Dorsolateral prefrontal cortex (tissue), 122 donors: ENCODE measurements at places on chromosomes 13 and 19.

GRCh38 chr13:74597526-74597925 is 463.3 kb upstream of the KLF12 start:
- DNase-seq = no peak

DNA sequence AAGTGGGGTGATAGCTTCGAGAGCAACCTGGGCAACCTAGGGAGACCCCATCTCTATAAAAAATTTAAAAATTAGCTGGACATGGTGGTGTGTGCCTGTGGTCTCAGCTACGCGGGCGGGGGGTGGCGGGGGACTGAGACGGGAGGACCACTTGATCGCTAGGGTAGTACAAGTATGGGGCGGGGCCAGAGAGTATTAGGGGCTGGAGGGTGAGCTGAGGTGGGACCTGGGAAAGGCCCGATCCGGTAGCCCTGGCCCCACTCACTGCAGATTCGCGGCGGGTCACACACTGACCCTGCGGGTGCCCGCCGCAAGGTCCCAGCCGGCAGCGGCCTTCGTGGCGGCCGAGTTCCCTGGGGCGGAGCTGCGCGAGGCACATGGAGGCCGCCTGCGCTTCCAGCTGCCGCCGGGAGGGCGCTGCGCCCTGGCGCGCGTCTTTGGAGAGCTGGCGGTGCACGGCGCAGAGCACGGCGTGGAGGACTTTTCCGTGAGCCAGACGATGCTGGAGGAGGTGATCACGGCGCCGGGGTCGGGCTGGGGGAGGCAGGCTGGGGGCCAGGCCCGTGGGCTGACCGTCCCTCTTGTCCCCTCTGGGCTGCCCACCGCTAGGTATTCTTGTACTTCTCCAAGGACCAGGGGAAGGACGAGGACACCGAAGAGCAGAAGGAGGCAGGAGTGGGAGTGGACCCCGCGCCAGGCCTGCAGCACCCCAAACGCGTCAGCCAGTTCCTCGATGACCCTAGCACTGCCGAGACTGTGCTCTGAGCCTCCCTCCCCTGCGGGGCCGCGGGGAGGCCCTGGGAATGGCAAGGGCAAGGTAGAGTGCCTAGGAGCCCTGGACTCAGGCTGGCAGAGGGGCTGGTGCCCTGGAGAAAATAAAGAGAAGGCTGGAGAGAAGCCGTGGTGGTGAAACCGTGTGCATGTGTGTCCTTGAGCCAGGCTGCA is 2.0 kb upstream of the ARHGAP45 start:
- DNase-seq = no peak

- no peak for DNase-seq
Observed at GRCh38 chr13:48436661-48437288, 23.9 kb upstream of the LPAR6 start.

GRCh38 chr13:92259523-92259922 is 861.1 kb downstream of the GPC5 start:
- DNase-seq = no peak

GRCh38 chr13:99157046-99157445 is 43.6 kb upstream of the UBAC2 start:
- DNase-seq = no peak

DNA sequence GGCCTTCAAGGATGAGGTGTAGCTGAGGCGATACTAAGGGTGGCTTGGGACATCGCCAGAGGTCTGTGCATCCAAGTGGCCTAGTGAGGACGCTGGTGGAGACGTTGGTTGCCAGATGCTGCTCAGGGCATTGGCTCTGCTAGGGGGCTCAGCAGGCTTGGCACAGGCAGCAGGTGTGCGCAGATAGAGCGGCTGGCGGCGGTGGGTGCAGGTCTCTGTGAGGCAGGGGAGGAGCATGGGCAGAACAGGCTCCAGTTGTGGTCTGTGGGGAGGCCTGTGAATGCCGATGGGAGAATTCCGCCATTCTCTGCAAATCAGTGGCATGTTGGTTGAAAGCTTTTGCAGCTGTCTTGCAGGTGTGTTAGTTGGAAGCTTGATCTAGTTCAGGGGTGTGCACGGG is 21.2 kb downstream of the PRAM1 start:
- no peak for DNase-seq

DNA sequence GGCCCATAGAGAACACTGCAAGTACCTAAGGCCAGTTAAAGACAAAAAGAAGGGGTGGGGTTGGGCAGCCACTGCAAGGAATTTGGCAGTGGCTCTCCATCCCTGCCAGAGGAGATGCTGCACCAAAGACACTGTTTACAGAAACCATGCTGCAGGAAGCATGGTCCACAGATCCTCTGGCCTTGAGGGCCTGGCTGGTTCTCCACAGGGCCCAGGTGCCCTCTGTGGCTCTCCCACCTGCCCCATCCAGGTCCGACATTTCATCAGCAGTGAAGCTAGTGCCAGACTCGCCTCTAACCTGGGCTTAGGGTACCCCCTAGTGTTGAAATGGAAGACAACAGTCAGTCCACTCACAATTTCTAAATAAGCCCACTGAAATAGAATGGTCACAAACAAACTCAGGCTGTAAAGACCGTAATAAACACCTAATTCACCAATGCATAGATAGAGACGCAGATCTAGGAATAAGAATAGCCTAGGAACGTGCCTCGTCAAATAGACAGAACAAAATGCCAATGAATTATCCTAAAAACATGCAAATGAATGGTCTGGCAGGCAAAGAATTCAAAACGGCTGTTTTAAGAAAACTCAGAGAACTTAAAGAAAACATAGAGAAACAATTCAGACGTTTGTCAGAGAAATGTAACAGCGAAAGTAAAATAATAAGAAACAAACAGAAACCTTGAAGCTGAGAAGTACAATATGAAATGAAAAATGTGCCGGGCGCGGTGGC is 23.3 kb downstream of the LYPD4 start:
- DNase-seq = peak; percentile 16

GRCh38 chr19:31378404-31378803 is 29.2 kb upstream of the TSHZ3 start:
- DNase-seq = no peak

- DNase-seq = no peak
Observed at GRCh38 chr19:33000910-33001309, 28.9 kb downstream of the FAAP24 start.

GRCh38 chr13:37656247-37656940 is 57.8 kb upstream of the POSTN start:
- no peak for DNase-seq

DNA sequence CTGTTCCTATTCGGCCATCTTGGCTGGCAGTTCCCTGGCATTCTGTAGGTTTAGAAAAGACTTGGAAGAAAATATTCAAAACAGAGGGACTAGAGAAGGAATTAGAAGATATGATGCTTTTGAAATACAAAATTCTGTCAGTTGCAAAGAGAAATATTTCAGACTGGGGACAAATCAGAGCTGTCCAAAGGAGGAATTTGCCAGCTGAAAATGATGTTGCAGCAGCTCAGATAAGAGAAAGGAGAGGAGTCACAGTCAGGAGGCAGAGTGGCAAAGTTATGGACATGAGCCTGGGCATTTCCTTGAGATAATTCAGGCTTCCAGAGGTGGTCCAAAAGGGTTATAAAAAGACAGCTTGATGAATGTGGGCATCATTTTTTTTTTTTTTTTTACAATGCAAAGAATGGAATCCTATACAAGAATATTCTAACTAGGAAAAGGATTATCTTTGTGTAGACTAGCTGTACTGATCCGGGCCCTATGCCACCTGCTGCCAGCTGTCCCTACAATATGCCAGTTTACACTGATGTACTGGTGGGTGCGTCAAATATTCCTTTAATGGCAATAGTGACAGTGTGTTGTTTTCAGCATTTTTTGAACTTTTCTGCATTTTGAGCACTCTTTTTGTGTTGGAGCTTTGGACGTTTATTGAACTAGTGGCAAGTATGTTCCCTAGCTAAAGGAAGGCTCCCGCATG is 31.8 kb upstream of the CBY2 start:
- DNase-seq = no peak

DNA sequence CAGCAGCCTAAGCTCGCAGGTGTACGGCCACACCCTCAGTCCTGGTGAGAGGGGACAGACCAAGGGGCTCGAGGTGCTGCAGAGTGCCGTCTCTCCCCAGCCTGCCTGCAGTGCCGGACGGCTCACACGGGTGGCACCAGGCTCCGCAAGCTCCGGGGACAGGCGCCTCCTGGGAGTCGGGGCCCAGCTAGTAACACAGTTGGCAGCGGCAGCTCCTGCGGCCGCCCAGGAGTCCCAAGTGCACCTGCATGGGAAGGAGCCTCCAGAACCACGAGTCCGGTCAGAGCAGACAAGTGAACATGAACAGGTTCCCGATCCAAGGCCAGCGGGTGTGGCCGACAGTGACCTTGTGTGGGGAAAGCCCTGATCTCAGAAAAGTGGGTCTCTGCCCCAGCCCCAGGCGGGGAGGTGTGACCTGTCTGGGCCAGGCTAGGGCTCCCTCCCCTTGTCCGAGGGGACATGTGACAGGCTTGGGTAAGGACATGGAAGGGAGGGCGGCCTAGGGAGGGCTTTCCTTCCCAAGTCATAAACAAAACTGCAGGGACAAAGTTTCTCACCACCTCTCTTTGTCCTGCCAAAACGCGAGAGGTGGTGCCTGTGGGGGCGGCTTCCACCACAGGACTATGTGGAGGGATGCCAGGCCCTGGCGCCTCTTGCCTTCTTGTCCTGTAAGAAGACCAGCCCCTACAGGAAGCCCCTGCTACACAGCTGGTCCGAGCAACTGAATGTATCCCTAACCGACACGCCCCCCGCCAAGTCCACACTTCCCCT is 46.5 kb downstream of the MLLT1 start:
- DNase-seq = no peak

DNA sequence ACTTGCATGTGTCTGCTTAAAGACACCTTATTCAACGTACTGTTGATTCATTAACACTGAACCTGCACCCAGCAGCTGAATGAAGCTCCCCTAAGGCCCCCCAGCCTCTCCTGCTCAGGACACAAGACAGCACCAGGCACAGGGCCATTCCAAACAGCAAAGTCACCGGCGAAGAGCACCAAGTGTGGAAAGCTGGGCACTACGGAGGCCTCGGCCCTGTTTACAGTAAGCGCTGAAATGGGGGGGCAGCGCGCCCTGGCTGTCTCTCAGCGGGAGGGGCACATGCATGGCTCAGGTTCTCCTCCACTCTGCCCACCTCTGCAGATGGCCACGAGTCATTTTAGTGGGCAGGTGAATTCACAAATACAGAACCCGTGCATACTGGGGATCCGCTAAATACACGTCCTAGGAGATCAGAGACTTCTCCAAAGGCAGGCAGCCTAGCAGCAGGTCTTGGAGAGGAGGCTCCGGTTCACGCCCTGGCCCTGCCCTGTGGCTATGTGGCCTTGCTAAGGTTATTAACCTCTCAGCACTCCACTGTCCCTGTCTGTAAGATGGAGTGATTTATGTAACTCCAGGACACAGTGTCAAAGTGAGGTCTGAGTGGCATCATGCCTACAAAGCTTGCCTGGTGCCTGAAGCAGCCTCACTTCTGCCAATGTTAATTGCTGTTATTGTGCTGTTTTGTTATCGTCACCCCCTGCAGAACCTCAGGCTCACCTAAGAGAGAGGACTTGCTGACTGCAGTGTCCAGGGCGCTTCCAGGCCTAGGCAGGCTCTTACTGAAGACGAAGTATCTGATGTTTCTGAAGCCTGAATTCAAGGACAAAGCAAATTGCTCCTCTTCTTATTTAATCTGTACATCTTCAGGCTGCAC is 207.4 kb upstream of the SOX1 start:
- DNase-seq = no peak

DNA sequence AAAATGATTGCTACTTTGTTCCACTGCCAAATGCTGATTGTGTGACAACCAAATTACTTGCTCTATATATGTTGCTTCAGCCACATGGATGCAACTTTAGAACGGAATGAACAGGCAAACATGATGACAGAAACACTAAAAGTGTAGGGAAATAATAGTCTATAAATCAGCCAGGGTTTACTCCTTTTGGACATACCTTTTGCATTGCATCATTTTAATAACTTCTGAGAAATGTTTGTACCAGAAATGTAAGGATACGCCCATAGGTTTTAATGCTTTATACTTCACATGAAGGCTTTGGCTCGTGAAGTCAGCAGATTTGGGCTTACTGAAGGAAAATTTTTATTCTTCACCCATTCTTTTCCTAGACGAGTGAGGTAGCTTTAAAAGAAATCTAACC is 141.0 kb downstream of the POSTN start:
- DNase-seq = no peak

- no peak for DNase-seq
Observed at GRCh38 chr13:93338030-93338429, 111.4 kb downstream of the GPC6 start.

GRCh38 chr13:48266701-48267639 is 34.0 kb downstream of the ITM2B start:
- no peak for DNase-seq

GRCh38 chr19:42461700-42462324 is 19.1 kb upstream of the CXCL17 start:
- DNase-seq = no peak

GRCh38 chr19:38376576-38376975 is 2.2 kb downstream of the PSMD8 start:
- no peak for DNase-seq

GRCh38 chr19:29680447-29680846 is 15.2 kb downstream of the PLEKHF1 start:
- DNase-seq = no peak

- no peak for DNase-seq
Observed at GRCh38 chr19:38208571-38208970, 15.5 kb downstream of the DPF1 start.

- no peak for DNase-seq
Observed at GRCh38 chr13:62065016-62065415, 649.4 kb upstream of the PCDH20 start.

DNA sequence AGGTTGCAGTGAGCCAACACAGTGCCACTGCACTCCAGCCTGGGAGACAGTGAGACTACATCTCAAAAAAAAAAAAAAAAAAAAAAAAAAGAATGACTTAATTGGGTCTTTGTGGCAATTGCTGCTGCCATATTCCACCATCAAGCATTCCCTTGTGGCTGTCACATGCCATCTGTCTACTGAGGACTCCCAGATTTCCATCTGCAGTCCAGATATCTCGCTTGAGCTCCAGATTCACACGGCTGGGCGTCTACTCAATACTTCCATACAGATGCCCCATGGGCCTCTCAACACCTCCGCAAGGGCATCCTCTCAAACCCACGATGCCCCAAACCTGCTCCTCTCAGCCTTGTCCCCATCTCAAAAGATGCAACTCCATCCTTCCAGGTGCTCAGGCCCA is 12.9 kb downstream of the TMEM143 start:
- DNase-seq = no peak

GRCh38 chr19:49515767-49516166 is 3.3 kb downstream of the FCGRT start:
- DNase-seq = no peak

GRCh38 chr19:47603706-47604565 is 5.0 kb upstream of the BICRA start:
- DNase-seq = no peak

DNA sequence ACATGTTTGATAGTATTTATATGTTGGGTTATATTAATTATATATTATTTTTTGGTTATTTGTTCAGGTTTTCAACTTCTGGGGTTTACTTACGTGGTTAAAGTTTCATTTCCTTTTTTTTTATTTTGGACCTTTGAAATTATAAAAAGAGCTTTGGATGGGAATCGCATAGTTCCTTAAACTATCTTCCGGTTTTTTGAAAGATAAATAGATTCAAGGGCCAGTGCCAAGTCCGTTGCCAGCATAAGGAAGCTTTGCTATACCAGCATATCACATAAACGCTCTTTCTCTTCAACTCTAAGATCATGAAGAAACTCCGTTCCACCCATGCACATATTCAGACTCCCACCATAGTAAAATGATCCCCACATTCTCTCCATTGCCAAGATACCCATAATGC is 7.4 kb upstream of the OXGR1 start:
- no peak for DNase-seq
